ENCODE measurements at places on chromosomes 6 and 20. TPM values are rescaled to one million over a fixed set of nuclear protein-coding genes. Genes with fewer than 3 reads are reported as not detected.

GRCh38 chr20:54148947-54149764 lies 24.6 kb downstream of the CYP24A1 start:
- H3K27ac ChIP-seq, result no peak overlapping the region
- no peaks in the 10 kb centered on the region for H3K36me3 ChIP-seq
- DNase-seq, result no peak
- H3K4me3 ChIP-seq, result no peak overlapping the region

- H3K4me3 ChIP-seq, result no peak overlapping the region
- no peaks in the 10 kb centered on the region for H3K36me3 ChIP-seq
- H3K27me3 ChIP-seq, result no peaks in the 10 kb centered on the region
- no peak overlapping the region for H3K27ac ChIP-seq
- H3K4me1 ChIP-seq, result no peaks in the 10 kb centered on the region
Measured at GRCh38 chr6:87633851-87634250, 43.9 kb downstream of the ORC3 start.

GRCh38 chr20:51379601-51380341 lies 162.7 kb downstream of the NFATC2 start:
- H3K36me3 ChIP-seq, result no peaks in the 10 kb centered on the region
- no peaks in the 10 kb centered on the region for H3K4me1 ChIP-seq
- peak overlapping the region; percentile 38 for H3K27ac ChIP-seq
- no peaks in the 10 kb centered on the region for H3K27me3 ChIP-seq

- H3K27me3 ChIP-seq, result no peaks in the 10 kb centered on the region
- no peak for DNase-seq
- no peaks in the 10 kb centered on the region for H3K36me3 ChIP-seq
Measured at GRCh38 chr6:20900389-20901160, 366.3 kb downstream of the CDKAL1 start.

The SNX3 gene
- 192 TPM for polyA plus RNA-seq

- H3K27me3 ChIP-seq, result no peaks in the 10 kb centered on the region
- H3K4me1 ChIP-seq, result no peaks in the 10 kb centered on the region
- no peak overlapping the region for H3K4me3 ChIP-seq
- peaks cover 46% of the 10 kb centered on the region for H3K36me3 ChIP-seq
- DNase-seq, result no peak
Measured at GRCh38 chr20:32438331-32438858, 80.3 kb downstream of the ASXL1 start.

The FAM217A gene
- polyA plus RNA-seq, result not detected

DNA sequence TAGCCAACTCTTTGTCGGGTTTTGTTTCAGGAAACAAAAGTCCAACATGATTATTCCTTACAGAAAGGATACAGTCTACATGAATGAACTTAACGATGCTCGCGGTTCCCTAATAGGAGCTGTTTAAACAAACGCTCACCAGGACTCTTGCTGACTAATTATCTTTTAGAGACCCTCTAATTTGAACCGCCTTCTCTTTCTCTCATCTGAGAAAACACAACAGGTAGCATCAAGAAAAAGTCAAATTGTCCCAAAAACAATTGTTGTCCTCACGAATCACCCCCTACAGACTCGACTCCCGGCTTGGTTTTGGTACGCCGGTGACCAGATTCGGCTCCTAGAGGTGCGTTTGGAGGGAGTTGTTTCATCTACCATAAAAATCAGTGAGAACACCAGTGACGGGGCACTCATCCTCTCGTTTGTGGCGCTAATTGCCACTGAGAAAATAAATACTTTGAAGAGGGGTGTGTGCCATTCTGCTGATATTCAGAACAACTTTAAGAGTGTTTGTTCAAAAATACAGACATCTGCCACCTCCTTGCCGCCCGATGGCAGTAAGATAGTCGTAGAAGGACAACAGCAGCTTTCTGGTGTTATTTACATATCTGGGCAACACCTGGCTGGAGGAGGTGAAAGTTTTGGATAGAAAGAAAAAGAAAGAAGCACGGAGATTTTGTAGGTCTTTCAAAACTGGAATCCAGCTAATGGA lies 1.1 kb upstream of the SIM1 start:
- H3K27me3 ChIP-seq, result peaks cover 81% of the 10 kb centered on the region
- no peak overlapping the region for H3K4me3 ChIP-seq
- no peak for DNase-seq
- H3K27ac ChIP-seq, result no peak overlapping the region
- H3K36me3 ChIP-seq, result no peaks in the 10 kb centered on the region

DNA sequence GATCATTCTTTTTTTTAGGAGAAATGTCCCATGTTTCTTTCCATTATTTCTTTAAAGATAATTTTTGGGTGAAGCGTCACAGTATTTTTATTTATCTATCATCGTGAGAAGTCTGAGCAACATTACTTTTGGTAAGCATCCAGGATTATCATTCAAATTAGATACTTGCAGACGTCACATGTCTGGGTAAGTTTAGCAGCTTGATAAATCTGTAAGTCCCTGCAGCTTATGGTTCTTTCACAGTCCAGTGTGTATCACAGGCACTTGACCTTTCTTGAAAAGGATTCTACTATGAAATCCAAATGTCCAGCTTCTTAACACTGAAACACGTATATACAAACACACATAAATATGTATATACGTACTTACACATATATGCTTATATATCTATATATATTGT lies 359.4 kb downstream of the ESR1 start:
- peaks cover 45% of the 10 kb centered on the region for H3K36me3 ChIP-seq
- no peak overlapping the region for H3K27ac ChIP-seq
- H3K4me3 ChIP-seq, result no peak overlapping the region
- peaks cover 18% of the 10 kb centered on the region for H3K4me1 ChIP-seq
- DNase-seq, result no peak

The C6orf163 gene
- 0.16 TPM for polyA plus RNA-seq

The TRMT11 gene
- 14.8 TPM for polyA plus RNA-seq

GRCh38 chr6:33924681-33925080 lies 120.9 kb upstream of the MLN start:
- H3K27me3 ChIP-seq, result no peaks in the 10 kb centered on the region
- peaks cover 9% of the 10 kb centered on the region for H3K4me1 ChIP-seq
- no peaks in the 10 kb centered on the region for H3K36me3 ChIP-seq
- H3K27ac ChIP-seq, result no peak overlapping the region

GRCh38 chr20:1567392-1568162 lies 10.1 kb upstream of the SIRPD start:
- no peak for DNase-seq
- no peak overlapping the region for H3K27ac ChIP-seq
- H3K4me3 ChIP-seq, result no peak overlapping the region
- no peaks in the 10 kb centered on the region for H3K27me3 ChIP-seq
- H3K4me1 ChIP-seq, result no peaks in the 10 kb centered on the region

- no peak for DNase-seq
- no peaks in the 10 kb centered on the region for H3K4me1 ChIP-seq
- no peaks in the 10 kb centered on the region for H3K36me3 ChIP-seq
- no peak overlapping the region for H3K4me3 ChIP-seq
Measured at GRCh38 chr6:70289299-70289698, 13.6 kb downstream of the COL9A1 start.

DNA sequence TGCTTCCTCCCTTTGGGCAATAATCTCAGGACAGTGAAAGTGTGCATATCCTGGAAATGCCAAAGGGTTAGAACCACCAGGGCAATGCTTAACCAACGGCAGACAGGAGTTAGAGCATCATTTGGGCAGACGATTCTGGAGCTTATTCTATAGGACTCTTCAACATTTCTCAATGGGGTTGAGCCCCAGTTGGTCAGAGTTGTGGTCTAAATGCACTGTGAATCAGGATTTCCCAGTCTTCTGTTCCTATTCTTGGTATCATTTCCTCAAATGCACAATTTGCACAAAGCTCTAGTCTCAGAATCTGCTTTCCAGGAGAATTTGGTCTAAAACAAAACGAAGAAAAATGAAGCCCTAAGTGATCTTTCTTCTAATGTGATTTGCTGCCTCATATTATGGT lies 389.6 kb upstream of the JAG1 start:
- no peak overlapping the region for H3K27ac ChIP-seq
- no peaks in the 10 kb centered on the region for H3K27me3 ChIP-seq
- no peak overlapping the region for H3K4me3 ChIP-seq
- no peaks in the 10 kb centered on the region for H3K4me1 ChIP-seq
- H3K36me3 ChIP-seq, result no peaks in the 10 kb centered on the region
- DNase-seq, result no peak

DNA sequence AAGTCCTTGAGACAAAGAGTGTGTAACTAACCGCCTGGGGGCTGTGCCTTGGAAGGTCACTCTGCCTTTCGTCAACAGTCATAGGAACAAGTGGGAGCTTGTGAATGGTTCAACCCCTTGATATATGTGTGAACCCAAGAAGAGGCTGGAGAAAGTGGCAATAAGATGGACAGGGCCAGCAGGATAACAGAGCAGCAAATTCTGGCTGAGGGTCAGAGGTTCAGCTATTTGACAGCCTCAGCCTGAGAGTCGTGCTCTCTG lies 54.9 kb downstream of the CPNE5 start:
- H3K4me3 ChIP-seq, result no peak overlapping the region
- H3K4me1 ChIP-seq, result peaks cover 2% of the 10 kb centered on the region
- DNase-seq, result no peak
- no peaks in the 10 kb centered on the region for H3K27me3 ChIP-seq
- no peak overlapping the region for H3K27ac ChIP-seq

The FKBP1C gene
- polyA plus RNA-seq, result not detected

DNA sequence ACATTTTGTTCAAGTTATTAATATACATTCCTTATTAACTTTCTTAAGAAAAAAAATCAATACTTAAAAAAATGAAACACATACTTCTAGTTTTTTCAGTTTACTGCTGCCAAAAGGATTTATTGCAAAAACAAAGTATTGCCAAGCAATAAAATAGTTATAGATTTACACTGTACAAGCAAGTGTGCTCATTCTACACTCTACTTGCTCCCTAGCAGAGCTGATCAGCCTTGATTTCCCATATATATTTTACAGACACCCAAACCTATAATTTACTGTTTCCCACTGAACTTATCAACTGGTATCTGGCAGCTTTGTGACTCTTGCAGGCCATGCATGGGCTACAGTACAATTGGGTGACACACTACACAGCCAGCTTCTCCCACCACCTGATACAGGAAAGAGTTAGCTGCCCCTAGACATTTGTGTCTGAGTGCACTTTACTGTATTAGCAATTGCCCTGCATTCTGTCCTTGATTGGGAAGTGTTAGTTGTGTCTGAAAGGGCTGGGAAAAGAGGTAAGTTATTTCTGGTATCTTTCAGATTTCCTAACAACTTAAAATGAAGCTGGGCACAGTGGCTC lies 156.0 kb upstream of the BEND3 start:
- H3K36me3 ChIP-seq, result no peaks in the 10 kb centered on the region
- no peak overlapping the region for H3K27ac ChIP-seq
- no peaks in the 10 kb centered on the region for H3K27me3 ChIP-seq
- no peaks in the 10 kb centered on the region for H3K4me1 ChIP-seq
- no peak for DNase-seq
- H3K4me3 ChIP-seq, result no peak overlapping the region

The MLN gene
- not detected for polyA plus RNA-seq

The RRAGD gene
- 1.4 TPM for polyA plus RNA-seq

GRCh38 chr6:122984393-122984792 lies 11.6 kb upstream of the CLVS2 start:
- no peak overlapping the region for H3K4me3 ChIP-seq
- H3K27me3 ChIP-seq, result no peaks in the 10 kb centered on the region
- H3K4me1 ChIP-seq, result no peaks in the 10 kb centered on the region
- H3K27ac ChIP-seq, result no peak overlapping the region

The SNX9 gene
- 11.9 TPM for polyA plus RNA-seq

DNA sequence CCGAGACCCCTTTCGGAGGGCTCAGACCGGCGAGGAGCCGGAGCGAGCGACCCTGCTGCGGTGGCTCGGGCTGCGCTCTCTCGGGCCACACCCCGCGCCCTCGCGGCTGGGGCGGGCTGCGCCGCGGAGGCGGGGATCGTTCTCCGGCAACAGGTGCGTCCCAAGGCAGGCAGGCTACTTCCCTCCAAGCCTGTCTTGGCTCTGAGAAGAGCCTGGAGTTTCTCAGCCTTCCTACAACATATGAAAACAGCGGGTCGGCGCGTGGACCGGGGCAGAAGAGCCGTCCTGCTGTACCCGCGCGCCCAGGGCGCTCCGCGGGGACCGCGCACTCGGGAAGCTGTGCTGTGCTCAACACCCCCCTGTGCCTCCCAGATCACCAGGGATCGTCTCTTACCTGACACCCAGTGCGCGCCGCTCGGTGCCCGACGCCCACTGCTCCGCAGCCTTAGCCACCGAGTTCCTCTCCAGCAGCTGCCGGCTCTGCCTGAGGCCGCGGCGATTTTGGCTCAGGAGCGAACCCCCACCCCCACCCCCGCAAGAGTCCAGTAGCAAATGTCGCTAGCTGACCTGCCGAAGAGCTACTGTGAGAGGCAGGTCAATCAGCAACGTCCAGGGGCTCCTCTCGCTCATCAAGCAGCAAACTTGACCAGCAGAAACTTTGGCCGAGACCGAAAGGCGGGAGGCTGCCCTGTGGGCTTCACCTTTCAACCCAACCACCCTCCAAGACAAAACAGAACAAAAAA lies 3.7 kb upstream of the OLIG3 start:
- H3K27ac ChIP-seq, result no peak overlapping the region
- peaks cover 71% of the 10 kb centered on the region for H3K27me3 ChIP-seq
- H3K4me1 ChIP-seq, result peaks cover 49% of the 10 kb centered on the region

The FAM83D gene
- 2.3 TPM for polyA plus RNA-seq

The RHAG gene
- not detected for polyA plus RNA-seq

The OXT gene
- polyA plus RNA-seq, result 1.4 TPM

DNA sequence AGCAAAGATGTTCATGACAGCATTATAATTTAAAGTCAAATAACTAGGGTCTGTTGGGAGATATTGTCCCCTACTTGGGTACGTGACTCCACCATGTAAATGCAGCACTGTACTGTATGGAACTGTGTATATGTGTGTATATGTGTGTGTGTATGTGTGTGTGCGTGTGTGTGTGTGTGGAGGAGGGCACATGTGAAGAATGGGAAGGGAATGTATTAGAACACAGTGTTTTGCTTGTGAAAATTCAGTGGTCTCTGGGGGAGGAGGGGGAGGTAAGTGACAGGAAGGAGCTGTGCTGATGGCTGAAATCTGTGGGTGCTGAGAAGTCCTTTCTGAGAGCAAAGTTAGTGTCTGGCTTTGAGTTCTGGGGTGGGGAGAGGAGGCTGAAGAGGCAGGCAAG lies 23.9 kb upstream of the VEGFA start:
- DNase-seq, result no peak
- no peak overlapping the region for H3K27ac ChIP-seq
- no peaks in the 10 kb centered on the region for H3K27me3 ChIP-seq
- no peaks in the 10 kb centered on the region for H3K4me1 ChIP-seq
- H3K36me3 ChIP-seq, result no peaks in the 10 kb centered on the region

- no peak overlapping the region for H3K4me3 ChIP-seq
- no peaks in the 10 kb centered on the region for H3K4me1 ChIP-seq
- no peaks in the 10 kb centered on the region for H3K36me3 ChIP-seq
- no peaks in the 10 kb centered on the region for H3K27me3 ChIP-seq
- DNase-seq, result no peak
Measured at GRCh38 chr6:18485660-18486435, 98.7 kb downstream of the RNF144B start.

DNA sequence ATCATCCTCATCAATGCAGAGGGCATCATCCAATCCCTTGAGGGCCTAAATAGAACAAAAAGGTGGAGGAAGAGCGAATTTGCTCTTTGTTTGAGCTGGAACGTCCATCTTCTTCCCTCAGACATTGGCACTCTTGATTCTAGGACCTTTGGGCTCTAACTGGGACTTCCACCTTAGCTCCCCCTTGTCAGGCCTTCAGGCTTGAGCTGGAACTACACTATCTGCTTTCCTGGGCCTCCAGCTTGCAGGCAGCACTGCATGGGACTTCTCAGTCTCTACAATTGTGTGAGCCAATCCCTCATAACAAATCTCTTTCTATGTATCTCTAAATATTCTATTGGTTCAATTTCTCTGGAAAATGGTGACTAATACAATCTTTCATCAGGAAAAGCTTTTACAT lies 155.4 kb downstream of the MCHR2 start:
- no peak for DNase-seq
- no peaks in the 10 kb centered on the region for H3K4me1 ChIP-seq
- no peak overlapping the region for H3K4me3 ChIP-seq
- no peaks in the 10 kb centered on the region for H3K36me3 ChIP-seq
- H3K27me3 ChIP-seq, result no peaks in the 10 kb centered on the region

- H3K4me1 ChIP-seq, result no peaks in the 10 kb centered on the region
- H3K36me3 ChIP-seq, result no peaks in the 10 kb centered on the region
- H3K27ac ChIP-seq, result no peak overlapping the region
Measured at GRCh38 chr6:106939848-106940247, 34.7 kb downstream of the CD24 start.

Measured in CD8-positive, alpha-beta memory T cell (primary cell).